HepG2 (cell line): ENCODE measurements at places on chromosomes 5 and 9. TPM values are rescaled to one million over a fixed set of nuclear protein-coding genes. Genes with fewer than 3 reads are reported as not detected.

The MAP1B gene
- total RNA-seq = 6.2 and 12.6 TPM in 2 replicates

The ENDOG gene
- total RNA-seq = 26.3 and 28.7 TPM in 2 replicates

The SELENOP gene
- total RNA-seq = 1,596 and 1,895 TPM in 2 replicates

The ZNF300 gene
- 5.3 and 6.8 TPM in 2 replicates for total RNA-seq

The CORO2A gene
- 14.4 and 19.8 TPM in 2 replicates for total RNA-seq

The LOX gene
- total RNA-seq = 0.65 and 0.73 TPM in 2 replicates

DNA sequence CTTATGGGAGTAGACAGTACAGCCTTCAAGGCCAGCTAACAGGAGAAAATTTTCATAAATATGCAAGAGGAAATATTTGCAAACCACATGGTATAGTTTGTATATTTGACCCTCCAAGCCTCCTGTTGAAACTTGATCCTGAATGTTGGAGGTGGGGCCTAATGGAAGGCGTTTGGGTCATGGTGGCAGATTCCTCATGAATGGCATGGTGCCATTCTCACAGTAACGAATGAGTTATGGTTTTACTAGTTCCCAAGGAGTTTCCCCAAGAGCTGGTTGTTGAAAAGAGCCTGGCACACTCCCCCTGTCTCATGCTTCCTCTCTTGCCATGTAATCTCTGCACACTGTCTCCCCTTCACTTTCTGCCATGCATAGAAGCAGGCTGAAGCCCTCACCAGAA is 3.3 kb upstream of the PAIP1 start:
- H3K27ac ChIP-seq = no peak overlapping the region
- no peak for DNase-seq
- peaks cover 16% of the 10 kb centered on the region for H3K4me1 ChIP-seq
- no peak overlapping the region for H3K4me3 ChIP-seq

DNA sequence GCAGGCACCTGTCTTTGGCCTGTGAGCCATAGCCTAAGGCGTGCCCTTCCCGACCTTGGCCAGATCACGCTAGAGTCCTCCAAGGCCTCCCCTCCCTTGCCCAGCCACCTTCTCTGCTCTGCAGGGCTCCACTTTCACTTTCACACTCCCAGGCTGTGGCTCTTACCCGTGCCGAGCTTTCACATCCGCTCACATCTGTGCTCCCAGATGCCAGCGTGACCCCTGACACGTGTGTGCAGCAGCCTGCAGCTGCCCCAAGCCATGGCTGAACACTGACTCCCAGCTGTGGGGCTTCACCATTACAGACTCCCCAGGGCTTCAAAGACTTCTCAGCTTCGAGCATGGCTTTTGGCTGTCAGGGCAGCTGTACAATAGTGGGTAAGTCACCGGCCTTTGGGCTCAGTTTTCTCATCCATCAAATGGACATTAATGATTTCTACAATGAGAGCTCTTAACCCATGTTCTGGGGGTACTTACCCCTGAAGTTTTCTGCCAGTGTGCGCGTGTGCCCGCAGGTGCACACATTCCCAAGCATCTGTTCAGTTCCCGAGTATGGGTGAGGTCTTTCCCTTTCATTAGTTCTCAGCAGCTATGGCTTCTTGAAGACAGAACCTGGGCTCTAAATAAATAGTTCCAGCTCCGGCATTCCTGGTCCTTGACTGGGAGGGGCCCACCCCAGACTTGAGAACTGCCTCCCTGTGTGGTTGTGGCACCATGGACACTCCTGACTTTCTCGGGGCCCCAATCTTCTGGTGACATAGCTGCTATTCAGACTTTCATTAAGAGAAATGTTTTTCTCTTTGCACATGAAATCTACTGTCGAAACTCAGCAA is 118.6 kb downstream of the RGS3 start:
- peaks cover 42% of the 10 kb centered on the region for H3K36me3 ChIP-seq
- no peak overlapping the region for H3K4me3 ChIP-seq
- no peak overlapping the region for H3K27ac ChIP-seq
- DNase-seq = no peak
- H3K27me3 ChIP-seq = no peaks in the 10 kb centered on the region

DNA sequence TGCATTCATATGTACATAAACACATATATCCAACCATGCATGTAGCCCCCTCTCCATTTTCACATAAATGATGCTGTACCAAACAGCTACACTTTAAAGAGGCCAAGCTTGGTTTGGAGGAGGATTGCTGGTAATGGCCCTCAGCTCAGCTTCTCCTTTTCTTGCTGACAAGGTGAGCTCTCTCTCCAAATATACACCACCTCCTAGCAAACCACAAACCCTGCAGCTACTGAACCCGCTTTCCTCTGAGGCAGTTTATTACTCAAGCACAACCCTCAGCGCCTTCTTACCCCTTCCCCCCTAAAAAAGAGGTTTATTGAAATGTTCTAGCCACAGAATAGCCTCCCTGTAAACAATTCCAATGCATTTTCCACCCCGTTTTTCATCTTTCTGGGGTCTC is 54.0 kb downstream of the ALG2 start:
- no peaks in the 10 kb centered on the region for H3K36me3 ChIP-seq
- DNase-seq = no peak
- no peak overlapping the region for H3K27ac ChIP-seq

DNA sequence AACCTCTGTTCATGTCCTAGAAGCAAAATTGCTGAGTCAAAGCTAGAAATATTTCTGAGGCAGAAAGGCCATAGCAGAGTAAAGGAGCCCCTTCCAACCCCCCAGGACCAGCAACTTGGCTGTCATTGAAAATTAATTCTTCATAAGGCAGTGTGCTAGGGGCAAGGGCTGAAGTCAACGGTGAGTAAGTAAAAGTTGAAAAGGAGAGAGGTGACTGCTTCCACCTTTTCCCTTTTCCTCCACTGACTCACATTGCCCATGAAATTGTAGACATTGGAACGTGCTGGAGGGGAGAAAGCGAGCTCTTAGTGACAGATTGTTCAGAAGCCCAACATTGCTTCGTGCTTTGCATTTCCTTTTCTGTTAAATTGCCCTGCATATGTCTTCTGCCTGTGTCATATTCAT is 19.1 kb downstream of the GLRA1 start:
- no peaks in the 10 kb centered on the region for H3K27me3 ChIP-seq
- H3K27ac ChIP-seq = no peak overlapping the region
- no peak overlapping the region for H3K4me3 ChIP-seq
- H3K4me1 ChIP-seq = no peaks in the 10 kb centered on the region
- DNase-seq = no peak
- no peaks in the 10 kb centered on the region for H3K36me3 ChIP-seq

GRCh38 chr5:9438596-9439354 is 107.1 kb downstream of the SEMA5A start:
- H3K4me1 ChIP-seq = no peaks in the 10 kb centered on the region
- no peaks in the 10 kb centered on the region for H3K27me3 ChIP-seq
- no peaks in the 10 kb centered on the region for H3K36me3 ChIP-seq
- H3K27ac ChIP-seq = no peak overlapping the region
- DNase-seq = no peak

GRCh38 chr9:33044677-33045282 is 19.7 kb downstream of the DNAJA1 start:
- 0 out of 2 replicates have a peak overlapping the region, but pooled peaks have one; percentile 12 for H3K4me3 ChIP-seq
- peaks cover 59% of the 10 kb centered on the region for H3K4me1 ChIP-seq
- no peak overlapping the region for H3K27ac ChIP-seq
- H3K36me3 ChIP-seq = peaks cover 2% of the 10 kb centered on the region

- H3K4me1 ChIP-seq = no peaks in the 10 kb centered on the region
- H3K27me3 ChIP-seq = peaks cover 2% of the 10 kb centered on the region; the same call in 1 of the 2 replicates
- no peak within 1 kb of the TSS for H3K27ac ChIP-seq
- no peak within 1 kb of the TSS for H3K4me3 ChIP-seq
- no peak for DNase-seq
These were observed at the start of gene FSTL4 for GRCh38 chr5:133612249-133612860. Gene FSTL4, minus strand, starts transcription at chr5:133612541.

GRCh38 chr5:14869668-14870164 is 1.9 kb downstream of the ANKH start:
- peaks cover 39% of the 10 kb centered on the region for H3K4me1 ChIP-seq
- H3K36me3 ChIP-seq = no peaks in the 10 kb centered on the region
- H3K4me3 ChIP-seq = peak overlapping the region; percentile 78
- H3K27ac ChIP-seq = no peak overlapping the region
- no peaks in the 10 kb centered on the region; the same call in 2 of the 3 replicates for H3K27me3 ChIP-seq

DNA sequence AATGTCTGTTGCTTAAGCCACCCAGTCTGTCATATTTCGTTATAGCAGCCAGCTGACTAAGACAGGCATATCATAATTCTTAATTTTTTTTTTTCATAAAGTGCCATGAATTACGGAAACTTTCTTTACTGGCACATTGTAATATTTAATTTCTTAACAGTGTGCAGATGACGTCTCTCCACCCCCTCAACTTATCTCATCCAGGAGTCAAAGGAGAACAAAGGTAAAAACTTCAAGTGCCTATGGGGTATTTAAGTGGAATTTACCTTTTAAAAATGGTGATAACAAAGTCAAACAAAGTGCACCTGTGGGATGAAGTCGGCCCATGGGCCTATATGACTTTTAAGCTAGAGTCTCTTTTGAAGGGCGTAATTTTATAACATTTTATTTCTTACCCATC is 539.4 kb downstream of the CDH9 start:
- no peaks in the 10 kb centered on the region for H3K4me1 ChIP-seq
- no peaks in the 10 kb centered on the region for H3K27me3 ChIP-seq
- H3K4me3 ChIP-seq = no peak overlapping the region
- H3K27ac ChIP-seq = no peak overlapping the region

DNA sequence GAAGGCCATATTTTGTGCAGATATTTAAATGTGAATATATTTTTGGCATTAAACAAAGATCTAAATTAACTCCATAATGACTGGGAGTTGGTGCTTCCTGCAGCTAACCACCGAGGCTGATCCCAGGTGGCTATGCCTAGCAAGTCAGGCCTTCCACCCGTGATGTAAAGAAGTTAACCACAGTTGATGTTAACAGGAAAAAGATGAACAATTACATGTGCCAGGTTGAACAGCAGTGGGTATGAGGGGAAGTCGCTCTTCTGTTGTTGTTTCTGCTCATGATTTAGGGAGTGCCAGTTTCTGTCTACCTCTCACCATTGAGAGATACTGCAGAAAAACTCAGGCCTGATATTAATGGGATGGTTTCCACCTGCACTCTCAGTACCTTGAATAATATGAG is 334.3 kb downstream of the EBF1 start:
- H3K36me3 ChIP-seq = no peaks in the 10 kb centered on the region
- no peak overlapping the region for H3K27ac ChIP-seq
- H3K4me1 ChIP-seq = no peaks in the 10 kb centered on the region
- H3K4me3 ChIP-seq = no peak overlapping the region
- DNase-seq = no peak

GRCh38 chr5:172540099-172540870 is 86.0 kb upstream of the SH3PXD2B start:
- DNase-seq = no peak
- H3K27ac ChIP-seq = no peak overlapping the region
- H3K4me3 ChIP-seq = no peak overlapping the region
- no peaks in the 10 kb centered on the region for H3K4me1 ChIP-seq
- H3K36me3 ChIP-seq = no peaks in the 10 kb centered on the region
- peaks cover 11% of the 10 kb centered on the region; the same call in 2 of the 3 replicates for H3K27me3 ChIP-seq

GRCh38 chr9:126606483-126606870 is 7.3 kb upstream of the LMX1B start:
- peaks cover 61% of the 10 kb centered on the region for H3K27me3 ChIP-seq
- H3K4me1 ChIP-seq = peaks cover 22% of the 10 kb centered on the region
- no peaks in the 10 kb centered on the region for H3K36me3 ChIP-seq
- no peak overlapping the region for H3K27ac ChIP-seq

GRCh38 chr9:129501771-129502319 is 119.1 kb downstream of the C9orf50 start:
- H3K4me3 ChIP-seq = no peak overlapping the region
- H3K27ac ChIP-seq = no peak overlapping the region
- H3K36me3 ChIP-seq = 0 out of 3 replicates have a peak, but pooled peaks cover 4% of the 10 kb centered on the region
- no peak for DNase-seq
- peaks cover 19% of the 10 kb centered on the region for H3K4me1 ChIP-seq

DNA sequence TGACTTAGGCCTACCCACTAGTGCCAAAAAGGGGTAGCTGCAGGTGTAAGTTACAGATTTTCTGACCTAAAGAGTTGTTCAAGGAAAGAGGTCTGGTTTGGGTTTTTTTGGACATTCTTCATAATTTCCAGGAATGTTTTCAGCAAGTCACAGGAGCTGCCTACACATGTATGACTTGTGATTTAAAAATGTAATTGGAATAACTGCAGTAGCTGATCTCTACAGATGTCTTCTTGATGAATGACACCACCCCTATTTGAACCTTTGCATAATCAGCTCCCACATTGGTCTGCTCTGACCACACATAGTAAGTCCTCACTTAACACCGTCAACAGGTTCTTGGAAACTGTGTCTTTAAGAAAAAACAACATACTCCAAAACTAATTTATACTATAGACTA is 481.4 kb downstream of the RASEF start:
- H3K27ac ChIP-seq = peak overlapping the region; percentile 67
- no peaks in the 10 kb centered on the region for H3K27me3 ChIP-seq
- peaks cover 70% of the 10 kb centered on the region for H3K4me1 ChIP-seq
- no peak for DNase-seq
- no peak overlapping the region for H3K4me3 ChIP-seq
- no peaks in the 10 kb centered on the region for H3K36me3 ChIP-seq
